Stimulated activated CD8-positive, alpha-beta memory T cell treated with anti-CD3 and anti-CD28 coated beads, Interleukin-15, amount 100 ng/mL, for 1 hour (primary cell): ENCODE measurements at places on chromosomes 4 and X.

DNA sequence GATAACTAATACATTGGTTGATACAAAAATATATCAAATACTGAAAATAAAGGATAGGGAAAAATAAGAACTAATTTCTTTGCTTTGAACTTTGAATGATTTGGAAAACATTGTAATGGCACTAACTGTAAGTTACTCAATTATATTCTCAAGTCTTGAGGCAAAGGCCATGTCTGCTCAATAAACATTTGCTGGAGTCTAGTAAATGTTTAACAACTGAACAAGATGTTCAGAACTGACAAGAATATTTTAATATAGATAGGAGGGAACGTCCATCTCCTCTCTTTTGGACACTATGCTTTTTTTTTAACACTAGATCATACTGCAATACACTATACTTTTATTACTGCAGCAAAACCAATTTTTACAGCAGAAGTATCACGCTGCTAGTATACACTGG is 76.2 kb downstream of the PRSS12 start:
- DNase-seq, result no peak

- no peak for DNase-seq
Measured at GRCh38 chrX:10416424-10416823, 204.0 kb downstream of the MID1 start.

DNA sequence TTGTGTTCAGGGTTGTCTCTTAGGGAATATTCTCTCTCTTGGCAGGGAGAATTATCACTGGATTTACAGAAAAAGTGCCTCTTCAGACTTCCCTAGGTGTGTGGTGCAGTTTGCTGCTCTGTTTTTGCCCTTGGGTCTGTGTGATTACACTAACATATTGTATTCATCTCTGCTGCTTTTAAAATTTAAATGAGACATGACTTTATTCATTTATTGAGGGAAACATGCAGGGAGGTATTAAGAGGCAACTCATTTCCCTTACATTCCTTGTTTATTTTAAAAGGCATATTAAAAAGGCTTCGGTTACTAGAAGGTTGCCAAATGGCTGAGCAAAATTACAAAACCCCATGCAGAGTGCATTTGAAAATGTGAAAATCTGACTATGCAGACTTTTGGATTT is 135.1 kb upstream of the GEMIN8 start:
- no peak for DNase-seq

DNA sequence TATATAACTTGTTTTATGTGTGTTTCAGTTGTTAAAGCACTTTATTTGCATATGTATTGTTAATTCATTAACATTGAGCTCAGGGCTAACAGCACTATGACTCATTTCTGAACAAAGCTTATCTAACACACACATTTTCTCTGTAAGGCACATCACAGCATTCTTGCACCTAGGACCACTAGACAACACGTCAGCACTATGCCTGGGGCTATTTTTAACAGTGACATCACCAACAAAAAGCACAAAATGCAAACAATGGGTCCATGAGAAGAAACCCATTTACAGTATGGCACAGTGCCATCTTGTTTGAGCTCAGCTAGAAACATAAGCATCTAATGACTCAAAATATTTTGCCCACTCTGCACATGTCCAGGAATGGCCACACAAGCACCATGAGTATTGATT is 124.4 kb downstream of the RELL1 start:
- DNase-seq, result no peak

DNA sequence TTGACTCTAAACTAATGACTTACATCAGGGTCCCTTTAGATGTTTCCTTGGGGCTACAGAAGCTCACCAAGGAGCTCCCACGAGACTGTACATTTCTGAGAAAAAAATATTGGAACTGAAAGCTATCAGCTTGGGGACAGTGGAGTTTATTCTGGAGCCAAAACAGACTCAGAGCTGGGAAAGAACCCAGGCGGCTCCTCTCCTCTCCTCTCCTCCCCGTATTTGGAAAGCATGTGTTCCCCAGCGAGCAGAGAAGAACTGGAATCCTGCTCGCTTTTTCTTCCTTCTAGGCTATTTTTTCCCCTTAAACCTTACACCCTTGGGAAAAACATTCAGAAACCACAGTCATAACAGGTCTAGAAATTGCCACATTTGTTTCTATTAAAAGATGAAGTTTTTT is 4.3 kb upstream of the MAP7D3 start:
- DNase-seq, result no peak

GRCh38 chr4:66930206-66930605 is 615.1 kb downstream of the CENPC start:
- no peak for DNase-seq

GRCh38 chr4:68369142-68369805 is 19.4 kb upstream of the YTHDC1 start:
- DNase-seq, result no peak

DNA sequence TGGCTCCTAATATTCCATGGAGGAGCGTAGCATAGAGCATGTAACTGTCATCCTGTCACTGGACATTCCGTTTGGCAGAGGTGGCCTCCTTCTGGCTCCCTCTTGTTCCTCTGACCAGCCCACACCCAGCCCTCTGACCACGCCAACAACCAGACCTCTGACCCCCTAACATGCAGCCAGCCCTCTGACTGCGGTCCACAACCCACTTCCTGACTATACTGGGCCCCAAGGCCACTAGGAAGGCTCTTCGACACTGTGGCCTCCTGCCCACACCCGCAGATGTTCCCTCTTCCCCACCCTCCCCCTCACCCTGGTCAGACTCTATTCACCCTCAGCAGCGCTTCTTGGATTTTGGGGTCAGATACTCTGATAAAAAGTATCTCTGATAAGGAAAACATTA is 141.4 kb downstream of the EVC2 start:
- no peak for DNase-seq

- DNase-seq, result no peak
Measured at GRCh38 chrX:82534086-82534597, 973.9 kb upstream of the POU3F4 start.

GRCh38 chr4:37685161-37685822 is 884 bp downstream of the RELL1 start:
- no peak for DNase-seq

DNA sequence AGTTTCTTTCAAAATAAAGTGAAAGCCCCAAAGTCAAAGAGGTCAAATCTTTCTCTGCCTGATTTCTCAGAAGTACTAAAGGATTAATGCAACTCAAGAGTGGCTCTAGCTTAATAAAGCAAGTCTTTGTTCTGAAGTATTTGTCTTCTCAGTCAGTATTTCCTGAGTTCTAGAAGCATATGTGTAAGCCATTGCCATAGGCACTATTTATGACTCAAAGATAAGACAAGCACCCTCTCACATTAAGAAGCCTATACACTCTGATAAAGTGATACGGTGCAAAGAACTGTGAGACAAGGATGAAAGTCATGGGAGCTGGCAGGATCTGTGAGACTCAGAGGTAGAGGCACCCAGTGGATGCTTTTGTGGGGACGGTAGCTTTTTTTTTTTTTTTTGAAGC is 60.9 kb downstream of the AASDH start:
- DNase-seq, result no peak

GRCh38 chr4:133323670-133324069 is 174.6 kb downstream of the PCDH10 start:
- DNase-seq, result no peak

GRCh38 chrX:418927-419729 is 32.4 kb upstream of the PPP2R3B start:
- DNase-seq, result no peak

DNA sequence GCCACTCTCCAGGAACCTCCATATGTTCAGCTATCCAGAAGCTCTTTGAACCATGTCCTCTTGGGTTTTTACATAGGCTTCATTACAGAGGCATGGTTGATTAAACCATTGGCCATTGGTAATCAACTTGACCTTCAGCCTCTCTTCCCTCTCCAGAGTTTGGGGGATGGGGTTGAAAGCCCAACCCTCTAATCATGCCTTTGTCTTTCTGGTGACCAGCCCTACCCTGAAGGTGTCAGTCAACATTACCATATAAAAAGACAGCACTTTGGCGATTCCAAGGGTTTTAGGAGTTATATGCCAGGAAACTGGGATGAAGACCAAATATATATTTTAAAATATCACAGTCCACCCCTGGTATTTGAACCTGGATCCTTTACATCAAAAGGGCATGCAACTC is 222.5 kb downstream of the CHIC1 start:
- no peak for DNase-seq

DNA sequence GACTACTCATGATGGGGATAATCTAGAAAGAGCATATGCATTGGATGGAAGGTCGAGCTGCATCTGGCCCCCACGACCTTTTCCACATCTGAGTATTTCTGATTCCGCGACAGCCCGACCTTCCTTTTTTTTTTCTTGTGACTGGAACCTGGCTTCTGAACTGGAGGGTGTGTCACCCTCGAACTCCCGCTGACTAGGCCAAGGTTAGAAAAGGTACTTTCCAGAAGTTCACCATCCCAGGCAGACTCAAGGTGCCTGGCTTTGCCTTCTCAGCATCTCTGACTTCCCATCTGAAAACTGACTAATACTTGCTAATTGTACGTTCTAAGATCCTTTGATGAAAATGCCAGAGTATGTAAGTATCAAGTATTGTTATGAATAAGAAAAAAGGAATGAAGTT is 49.3 kb upstream of the CD40LG start:
- DNase-seq, result no peak

DNA sequence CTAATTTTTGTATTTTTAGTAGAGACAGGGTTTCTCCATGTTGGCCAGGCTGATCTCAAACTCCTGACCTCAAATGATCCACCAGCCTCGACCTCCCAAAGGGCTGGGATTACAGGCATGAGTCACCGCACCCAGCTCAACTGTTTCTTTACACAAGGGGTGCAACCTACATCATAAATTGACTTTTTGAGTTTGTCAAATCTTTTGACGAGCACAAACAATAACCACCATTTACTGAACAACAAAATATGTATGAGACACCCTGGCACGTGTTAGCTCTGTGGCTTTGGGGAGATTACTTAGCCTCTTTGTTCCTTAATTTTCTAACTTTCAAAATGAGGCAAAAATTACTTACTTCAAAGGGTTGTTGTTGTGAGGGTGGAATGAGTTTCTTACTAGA is 23.5 kb upstream of the SLC34A2 start:
- no peak for DNase-seq

DNA sequence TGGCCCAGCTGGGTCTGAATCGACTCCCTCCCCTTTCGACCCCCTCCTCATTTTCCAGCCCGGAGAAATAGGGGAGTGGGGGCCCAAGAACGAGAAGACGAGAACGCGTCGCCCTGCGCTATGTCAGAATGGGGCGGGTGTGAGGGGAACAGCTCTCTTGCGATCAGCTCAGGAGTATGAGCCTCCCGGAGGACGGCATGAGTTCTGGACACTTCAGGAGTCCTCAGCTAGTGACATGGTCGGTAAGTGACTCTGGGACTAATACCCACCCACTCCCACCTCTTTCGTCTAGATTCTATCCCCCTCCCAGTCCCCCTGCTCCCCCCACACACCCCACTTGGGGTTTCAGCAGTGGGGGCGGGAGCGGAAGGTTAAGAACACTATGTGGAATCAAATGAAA is 944 bp downstream of the KLF8 start:
- no peak for DNase-seq

GRCh38 chr4:48683784-48684666 is 96.1 kb downstream of the FRYL start:
- no peak for DNase-seq

DNA sequence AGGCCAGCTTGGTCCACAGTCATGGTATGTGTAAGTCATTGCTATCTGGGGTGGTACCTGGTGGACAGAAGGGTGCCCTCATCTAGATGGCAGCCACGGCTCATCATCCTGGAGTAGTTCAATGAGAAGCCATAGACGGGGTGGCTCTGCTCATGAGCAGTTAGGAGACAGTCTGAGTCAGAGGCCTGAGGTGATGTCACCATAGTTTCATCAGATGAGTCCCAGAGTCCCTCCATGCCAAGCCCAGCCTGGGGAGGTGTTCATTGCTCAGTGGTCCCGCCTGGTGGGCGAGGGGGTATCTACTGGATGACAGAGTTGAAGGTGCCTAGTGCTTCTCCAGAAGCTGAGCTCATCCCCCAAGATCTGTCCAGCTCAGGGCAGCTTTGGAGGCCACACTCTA is 49.8 kb downstream of the DLG3 start:
- DNase-seq, result no peak

DNA sequence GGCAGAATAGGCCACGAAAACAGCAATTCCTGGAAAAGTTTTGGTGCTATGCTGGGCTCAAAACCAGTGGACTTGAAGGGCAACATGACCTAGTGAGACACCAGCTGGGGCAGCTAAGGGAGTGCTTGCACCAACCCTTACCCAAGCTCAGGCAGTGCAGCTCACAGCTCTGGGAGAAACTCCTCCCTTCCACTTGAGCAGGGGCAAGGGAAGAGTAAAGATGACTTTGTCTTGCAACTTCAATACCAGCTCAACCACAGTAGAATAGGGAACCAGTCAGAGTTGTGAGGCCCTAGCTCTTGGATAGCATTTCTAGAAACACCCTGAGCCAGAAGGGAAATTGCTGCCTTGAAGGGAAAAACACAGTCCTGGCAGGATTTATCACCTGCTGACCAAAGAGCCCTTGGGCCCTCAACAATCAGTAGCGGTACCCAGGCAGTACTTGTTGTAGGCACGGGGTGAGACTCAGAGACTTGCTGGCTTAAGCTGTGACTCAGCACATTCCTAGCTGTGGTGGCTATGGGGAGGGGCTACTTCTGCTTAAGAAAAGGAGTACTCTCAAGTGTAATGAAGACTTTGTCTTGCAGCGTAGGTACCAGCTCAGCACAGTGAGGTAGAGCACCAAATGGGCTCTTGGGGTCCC is 19.7 kb upstream of the ABCG2 start:
- DNase-seq, result no peak

- DNase-seq, result no peak
Measured at GRCh38 chrX:152819732-152820131, 10.8 kb downstream of the CETN2 start.

DNA sequence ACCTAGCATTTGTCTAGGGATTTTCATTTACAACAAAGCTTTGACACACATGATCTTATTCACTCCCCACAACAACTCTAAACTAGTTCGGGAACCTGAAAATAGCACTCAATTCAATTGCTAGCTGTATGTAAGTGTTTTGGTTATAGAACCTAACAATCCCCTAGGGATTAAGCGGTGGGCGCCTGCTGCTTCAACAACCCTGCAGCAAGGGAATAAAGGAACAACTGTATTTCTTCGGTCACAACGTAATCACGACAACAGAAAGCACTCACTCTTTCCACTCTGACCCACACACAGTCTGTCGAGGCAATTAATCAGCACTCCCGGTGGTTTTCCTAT is 674 bp upstream of the DIAPH2 start:
- DNase-seq, result no peak
